ENCODE measurements at places on chromosomes 4 and X.
A peak's percentile ranks its signal among the peaks of the same experiment; 100 is the strongest.

GRCh38 chrX:143081231-143081630, 55.5 kb downstream of the SPANXN4 start:
- no peak for DNase-seq

DNA sequence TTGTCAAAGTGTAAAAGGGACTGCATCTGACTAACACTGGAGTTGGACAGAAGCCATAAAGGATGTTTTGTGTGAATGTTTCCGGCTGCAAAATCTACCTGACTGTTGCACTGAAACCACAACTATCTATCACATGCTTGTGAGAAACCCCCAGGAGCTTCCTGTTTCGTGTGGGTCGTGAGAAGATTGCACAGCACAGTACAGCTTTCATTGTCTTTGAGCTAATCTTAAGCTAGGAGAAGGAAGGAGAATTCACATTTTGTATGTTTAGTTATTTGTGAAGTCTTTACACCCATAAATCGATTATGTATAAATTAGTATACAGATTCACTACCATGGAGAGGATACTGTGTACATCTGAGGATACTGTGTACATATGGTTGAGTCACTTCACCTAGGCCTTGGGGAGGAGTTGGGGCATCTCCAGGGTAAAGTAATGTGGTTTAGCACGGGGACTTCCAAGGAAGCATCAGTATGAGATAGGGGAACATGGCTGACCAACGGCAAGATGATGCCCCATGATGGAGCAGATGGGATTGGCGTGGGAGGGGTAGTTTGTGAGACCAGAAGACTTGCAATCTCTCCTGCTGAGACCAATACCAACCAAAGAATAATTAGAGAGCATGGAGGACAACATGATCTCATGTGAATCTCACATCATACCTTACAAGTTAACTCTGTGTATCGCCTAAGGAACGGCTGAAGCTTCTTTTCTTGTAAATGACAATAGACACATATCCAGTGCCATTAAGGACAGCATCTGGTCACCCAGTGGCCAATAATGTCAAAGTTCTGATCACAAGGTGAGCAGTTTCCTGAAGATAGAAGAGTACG, 43.1 kb upstream of the FAM9C start:
- DNase-seq: no peak

DNA sequence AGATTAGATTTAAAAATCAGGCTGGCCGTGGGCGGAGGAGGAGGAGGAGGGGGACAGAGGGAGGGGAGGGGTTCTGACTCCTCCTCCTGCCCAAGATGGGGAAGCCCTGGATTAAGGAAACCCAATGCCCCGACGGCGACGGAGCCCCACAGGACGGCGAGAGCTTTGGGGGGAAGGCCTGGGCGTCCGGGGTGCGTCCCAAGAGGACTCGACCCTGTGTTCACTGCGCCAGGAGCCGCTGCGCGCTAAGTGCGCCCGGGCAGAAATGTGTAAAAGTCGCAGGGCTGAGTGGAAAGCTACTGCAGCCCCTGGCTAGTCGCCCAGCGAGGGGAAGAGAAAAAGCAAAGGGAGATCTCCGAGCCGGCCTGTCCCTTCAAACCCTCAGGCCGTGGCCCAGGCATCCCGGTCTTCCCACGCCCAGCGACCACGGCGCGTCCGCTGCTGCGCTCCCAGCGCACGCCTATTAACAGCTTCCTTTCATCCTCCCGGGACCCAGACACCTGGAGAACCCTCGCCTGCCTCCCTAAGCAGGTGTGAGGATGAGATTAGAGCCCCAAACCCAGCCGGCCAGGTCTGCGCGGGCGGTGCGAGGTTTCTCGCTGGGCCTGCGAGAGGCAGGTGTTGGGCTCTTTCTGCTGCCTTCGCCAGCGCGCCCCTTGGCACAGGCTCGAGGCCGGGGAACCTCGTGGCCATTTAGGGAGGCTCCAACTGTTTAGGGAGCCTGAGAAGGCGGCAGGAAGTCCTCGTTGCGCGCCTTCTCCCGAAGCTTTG, 1.4 kb upstream of the RPS6KA3 start:
- no peak for DNase-seq

DNA sequence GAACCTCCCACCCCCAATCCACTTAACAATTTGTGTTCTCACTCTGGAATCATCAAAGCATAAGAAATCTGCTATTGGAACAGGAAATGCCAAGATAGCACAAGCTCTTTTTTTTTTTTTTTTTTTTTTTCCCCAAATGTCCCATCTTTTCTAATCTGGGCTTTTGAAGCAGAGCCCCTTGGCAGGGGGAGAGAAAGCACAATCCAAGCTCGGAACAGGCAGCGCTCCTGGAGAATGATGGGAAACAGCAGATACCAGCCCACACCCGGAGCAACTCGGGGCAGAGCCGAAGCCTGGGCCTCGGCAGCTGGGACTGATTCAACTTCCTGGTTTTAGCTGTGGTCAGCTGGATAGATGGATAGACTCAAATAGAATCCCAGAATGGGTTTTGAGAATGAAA, 235.1 kb downstream of the QDPR start:
- DNase-seq: peak; percentile 50

GRCh38 chr4:71711985-71712348, 71.9 kb downstream of the GC start:
- DNase-seq: no peak

GRCh38 chrX:109384699-109385098, 97.2 kb downstream of the GUCY2F start:
- peak; percentile 37 for DNase-seq

DNA sequence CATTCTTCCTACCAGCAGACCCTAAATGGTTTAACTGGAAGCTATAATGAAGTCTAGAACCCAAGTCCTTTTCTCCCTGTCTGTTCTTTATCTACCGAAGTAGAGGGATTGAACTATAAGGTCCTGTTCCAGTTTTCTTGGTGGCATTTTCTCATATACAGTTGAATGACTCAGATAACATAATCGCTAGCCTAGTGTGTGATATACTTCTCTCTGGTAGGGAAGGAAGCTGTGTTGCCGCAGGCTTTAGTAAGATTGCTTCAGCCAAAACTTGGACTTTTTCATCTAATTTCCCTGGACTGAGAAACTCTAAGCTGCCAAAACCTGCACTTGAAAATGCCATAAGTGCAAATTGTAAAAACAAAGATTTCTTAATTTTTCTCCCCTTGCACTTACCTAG, 123.4 kb downstream of the NWD2 start:
- no peak for DNase-seq

DNA sequence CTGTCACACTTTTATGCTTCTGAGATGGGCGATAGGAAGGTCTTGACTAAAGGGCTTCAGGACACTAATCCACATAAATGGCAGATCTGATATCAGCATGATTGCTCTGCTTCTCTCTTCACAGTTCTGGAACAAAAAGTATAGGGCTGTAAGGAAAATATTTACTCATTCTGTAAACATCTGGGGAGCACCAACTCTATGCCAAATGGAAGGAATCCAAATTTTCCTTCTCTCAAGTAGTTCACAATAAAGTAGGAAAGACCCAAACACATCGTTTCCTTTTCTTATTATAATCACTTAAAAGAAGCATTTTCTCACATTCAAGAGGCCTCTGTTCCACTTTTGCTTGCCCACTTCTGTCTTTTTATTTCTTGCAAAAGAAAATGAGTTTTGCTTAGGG, 45.9 kb upstream of the F9 start:
- DNase-seq: no peak

- peak; percentile 3 for DNase-seq
Measured at GRCh38 chrX:19514791-19515614, at the start of gene MAP3K15. Gene MAP3K15, minus strand, starts transcription at chrX:19515508. Its CDS starts 247 bp downstream, at chrX:19515261.
